NCI-H1694 treated with DMSO at 0.1 percent for 48 hours (cell line): ENCODE measurements at places on chromosomes 12 and 14.
A peak's percentile ranks its signal among the peaks of the same experiment; 100 is the strongest.

- no peak for DNase-seq
Measured at GRCh38 chr12:121582583-121583333, 1.9 kb upstream of the KDM2B start.

DNA sequence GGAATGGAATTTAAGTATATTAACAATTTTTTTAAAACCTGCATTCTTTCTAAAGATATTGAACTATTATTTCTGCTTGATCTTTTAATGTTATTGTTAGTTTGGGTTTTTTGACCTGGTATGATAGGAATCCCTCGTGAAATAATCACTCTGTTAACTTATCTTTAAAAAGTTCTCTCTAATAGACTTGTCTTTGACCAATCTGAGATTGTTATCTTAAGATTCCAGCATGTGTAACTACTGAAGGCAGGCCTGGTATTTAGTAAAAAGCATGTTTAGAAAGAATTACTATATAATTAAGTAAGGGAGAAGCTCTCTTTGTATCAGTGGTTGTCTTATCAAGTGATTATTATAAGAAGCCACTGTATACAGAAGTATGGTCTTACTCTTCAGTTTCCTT, 4.8 kb downstream of the TMTC2 start:
- no peak for DNase-seq

GRCh38 chr12:24561411-24561871, 387.5 kb downstream of the BCAT1 start:
- DNase-seq: peak; percentile 33

- DNase-seq: no peak
Measured at GRCh38 chr12:132399092-132400010, 70.0 kb upstream of the GALNT9 start.

DNA sequence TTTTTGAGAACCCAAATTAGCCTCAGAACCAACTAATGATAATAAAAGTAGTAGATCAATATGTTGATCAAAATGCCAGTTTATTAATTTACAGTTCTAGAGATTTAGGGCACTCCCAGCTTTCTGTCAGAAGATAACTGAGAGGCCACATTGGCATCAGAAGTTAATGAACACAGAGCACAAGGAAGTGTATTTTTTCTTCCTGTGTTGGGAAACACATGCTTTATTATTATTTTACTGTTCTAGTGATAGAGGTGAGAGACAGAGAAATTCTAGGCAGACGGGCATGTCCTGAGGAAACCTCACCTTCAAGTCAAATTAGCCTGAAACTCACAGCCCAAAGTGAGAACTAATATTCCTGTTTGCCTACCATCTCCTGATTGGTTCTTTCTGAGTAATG, 213.7 kb downstream of the PCNX1 start:
- no peak for DNase-seq

DNA sequence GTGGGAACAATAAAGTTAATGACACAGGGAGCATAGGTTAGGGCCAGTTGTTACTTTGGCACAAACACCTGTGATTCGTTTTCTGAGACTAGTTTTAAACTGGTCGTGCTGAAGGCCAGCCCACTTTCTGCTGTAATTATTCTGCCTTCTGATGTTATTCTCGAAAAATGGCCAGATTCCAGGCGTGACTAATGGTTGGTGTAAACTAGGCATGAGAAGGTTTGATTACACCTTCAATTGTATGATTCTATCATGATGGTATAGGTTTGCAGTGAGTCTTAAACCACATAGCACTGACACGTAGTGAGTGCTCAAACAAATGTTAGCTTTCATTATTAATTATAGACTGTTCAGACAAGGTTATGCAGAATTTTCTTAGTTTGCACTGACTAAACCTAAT, 39.0 kb downstream of the CKB start:
- peak; percentile 37 for DNase-seq

- DNase-seq: no peak
Measured at GRCh38 chr12:64139021-64139420, 83.1 kb downstream of the KICS2 start.

GRCh38 chr14:75738192-75738591, 77.1 kb downstream of the TTLL5 start:
- no peak for DNase-seq

DNA sequence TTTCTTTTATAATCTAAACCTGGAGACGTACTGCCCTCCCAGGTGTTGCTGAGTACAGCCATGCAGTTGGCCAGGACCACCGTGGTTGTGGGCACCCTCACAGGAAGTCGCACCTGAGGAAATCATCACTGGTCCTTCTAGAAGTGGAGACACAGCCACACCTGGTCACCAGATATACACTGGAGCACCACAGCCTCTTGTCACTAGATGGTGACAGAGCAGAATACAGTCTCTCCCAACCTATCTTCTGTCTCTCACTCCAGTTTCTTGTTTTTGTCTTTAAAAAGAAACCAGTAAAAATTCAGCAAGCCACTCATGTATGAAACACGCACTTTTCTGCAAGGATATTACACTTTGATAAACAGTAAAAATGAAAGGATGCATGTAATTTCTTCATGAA, 43.1 kb upstream of the GPHB5 start:
- no peak for DNase-seq

DNA sequence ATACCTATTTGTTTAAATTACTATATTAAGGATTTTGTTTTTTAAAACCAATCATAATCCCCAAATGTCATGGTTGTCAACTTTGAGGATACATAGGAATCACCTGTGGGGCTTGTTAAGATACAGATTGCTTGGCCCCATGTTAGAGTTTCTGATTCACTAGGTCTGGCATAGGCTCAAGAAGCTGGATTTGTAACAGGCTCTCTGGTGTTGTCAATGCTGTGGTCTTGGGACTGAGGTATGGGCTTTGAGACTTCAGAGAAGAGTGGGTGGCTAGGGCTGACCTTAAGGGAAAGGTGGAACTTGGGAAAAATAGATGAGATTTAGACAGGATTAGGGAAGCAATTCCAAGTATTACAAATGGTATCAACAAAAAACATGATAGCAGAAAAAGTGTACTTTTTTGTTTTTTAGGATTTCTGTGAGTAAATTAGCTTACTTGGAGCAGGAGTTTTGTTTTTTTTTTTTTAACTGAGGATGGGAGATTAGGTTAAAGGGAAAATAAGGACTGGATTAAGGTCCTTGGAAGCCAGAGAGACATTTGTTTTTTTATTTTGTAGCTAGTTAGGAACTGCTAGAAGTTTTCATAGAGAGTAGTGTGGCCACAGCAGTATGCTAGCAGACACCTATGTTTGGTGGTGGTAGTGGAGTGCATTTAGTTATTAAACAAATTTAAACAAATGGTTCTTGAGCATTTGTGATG, 88.6 kb downstream of the RAD51B start:
- no peak for DNase-seq

DNA sequence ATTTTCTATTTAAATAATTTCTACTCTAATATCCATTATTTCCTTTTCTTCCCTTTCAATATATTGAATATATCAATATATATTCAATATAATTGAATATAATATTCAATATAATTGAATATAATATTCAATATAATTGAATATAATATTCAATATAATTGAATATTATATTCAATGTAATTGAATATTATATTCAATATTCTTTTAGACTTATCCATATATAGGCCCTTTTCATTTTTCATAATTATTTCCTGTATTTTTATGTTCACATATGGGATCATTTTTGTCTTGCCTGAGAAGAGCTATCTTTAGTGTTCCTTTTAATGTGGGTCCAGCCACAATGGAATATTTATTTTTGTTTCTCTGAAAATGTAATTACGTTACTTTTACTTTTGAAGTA, 88.9 kb upstream of the ESRRB start:
- no peak for DNase-seq

DNA sequence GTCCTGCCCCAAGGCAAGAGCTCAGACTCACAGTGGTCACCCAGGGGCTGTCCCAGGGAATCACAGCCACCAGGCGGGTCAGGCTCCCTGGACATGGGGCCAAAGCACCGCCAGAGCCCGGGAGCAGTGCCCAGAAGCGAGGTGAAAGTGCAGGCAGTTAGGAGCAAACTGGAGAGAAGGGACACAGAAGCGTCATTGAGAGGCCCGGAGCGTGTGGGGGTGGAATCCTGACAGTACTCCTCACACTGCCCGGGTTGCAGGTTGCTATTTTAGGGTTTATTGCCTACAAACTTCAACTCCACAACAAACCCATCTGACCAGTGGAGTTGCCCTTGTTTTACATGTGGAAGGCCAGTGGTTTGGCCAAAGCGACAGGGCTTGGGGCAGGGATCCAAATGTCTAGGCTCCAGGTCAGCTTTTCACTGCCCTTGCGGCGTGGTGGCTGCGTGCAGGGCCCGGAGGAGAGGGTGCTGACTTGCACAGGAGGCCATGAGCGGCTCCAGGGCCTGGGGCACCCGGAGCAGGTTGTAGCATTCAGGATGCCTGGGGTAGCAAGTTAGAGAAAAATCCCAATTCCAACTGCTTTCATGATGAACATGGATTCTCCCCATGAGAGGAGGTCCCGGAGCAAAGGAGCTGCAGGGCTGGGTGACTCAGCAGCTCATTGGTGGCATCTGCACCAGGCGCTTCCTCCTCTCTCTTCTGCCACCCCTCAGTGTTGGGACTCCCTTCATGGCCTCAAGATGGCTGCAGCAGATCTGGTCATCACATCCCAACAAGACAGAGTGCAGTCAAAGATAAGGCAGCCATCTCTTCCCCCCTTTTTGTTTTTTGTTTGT, 112.3 kb upstream of the NCOR2 start:
- DNase-seq: no peak

GRCh38 chr12:123077298-123078119, 73.4 kb downstream of the PITPNM2 start:
- DNase-seq: peak; percentile 35

GRCh38 chr14:85243321-85243720, 286.6 kb upstream of the FLRT2 start:
- DNase-seq: peak; percentile 78

- DNase-seq: no peak
Measured at GRCh38 chr12:103272949-103273348, 222.8 kb downstream of the C12orf42 start.

DNA sequence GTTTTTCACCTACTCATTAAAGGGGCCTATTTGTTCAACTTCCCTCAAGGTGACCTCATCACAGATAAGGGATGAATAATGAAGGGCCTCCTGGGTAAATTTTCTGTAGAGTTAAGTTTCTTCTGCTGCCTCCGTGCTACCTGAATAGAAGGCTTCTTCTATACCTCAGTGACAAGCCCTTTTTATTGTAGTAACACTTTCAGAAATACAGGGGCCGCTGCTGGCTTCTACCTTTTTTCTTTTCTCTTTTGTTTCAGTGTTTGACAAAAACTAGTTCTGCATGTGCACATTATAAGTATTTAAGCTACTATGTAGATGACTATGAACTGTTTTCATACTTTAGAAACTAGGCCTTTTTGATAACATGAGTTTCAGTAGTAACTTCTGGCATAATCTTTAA, 207.0 kb downstream of the NAV3 start:
- no peak for DNase-seq

- peak; percentile 40 for DNase-seq
Measured at GRCh38 chr12:16076557-16076956, 165.4 kb downstream of the DERA start.

DNA sequence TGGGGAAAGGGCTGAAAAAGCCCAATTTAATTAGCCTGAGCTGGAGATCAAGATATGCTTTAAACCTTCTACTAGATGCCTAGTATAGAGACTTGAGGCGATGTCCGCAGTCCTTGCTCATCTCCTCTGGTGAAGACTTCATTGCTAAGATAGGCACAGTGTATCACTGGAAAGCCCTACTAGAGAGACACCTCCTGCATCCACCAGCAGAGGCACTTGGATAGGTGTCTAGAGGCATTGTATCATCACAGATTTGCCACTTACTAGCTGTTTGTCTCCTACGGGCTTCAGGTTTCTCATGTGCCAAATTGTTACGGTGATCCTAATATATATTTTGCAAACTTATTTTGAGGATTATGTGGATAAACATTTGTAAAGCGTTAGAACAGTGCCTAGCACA, 1048.5 kb downstream of the GALC start:
- no peak for DNase-seq

GRCh38 chr14:75096959-75097358, 27.5 kb downstream of the ZC2HC1C start:
- no peak for DNase-seq

GRCh38 chr14:56686416-56686815, 106.8 kb downstream of the TMEM260 start:
- peak; percentile 33 for DNase-seq

GRCh38 chr12:45327823-45328383, 112.0 kb downstream of the ANO6 start:
- no peak for DNase-seq

DNA sequence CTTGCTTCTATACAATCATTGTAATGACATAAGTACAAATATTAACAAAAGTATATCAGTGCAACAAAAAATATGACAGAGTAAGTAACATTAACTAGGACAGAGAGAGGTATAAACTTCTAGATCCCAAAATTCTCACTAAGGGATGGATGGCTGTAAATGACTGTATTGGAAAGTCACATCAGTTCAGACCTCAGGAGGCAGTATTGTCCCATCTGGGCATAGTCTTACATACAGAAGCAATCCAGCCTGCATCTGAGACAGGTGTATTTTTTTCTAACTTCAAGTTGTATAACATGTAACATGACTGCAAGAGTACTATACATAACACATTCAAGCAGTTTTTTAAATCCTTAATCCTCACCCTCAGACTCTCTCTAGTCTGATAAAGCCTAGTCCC, 99.0 kb downstream of the GARIN6 start:
- no peak for DNase-seq

- no peak for DNase-seq
Measured at GRCh38 chr12:38886064-38886463, 19.3 kb downstream of the CPNE8 start.

DNA sequence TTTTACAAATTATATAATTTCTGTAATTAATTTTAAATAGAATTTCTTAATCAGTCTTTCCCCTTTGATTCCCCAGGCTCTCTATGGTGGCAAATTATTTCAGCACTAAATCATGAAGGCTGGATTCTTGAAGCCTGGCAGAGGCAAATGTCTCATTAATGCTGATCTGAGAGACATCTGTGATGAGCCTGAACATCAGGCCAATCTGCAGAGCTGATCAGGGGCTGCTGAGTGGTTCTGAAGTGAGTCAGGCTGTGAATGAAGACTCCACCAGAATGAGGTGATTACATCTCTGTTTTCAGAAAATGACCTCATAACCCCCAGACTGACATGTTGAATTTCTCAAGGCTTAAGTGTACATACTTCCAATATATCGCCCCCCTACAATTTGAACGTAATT, 124.2 kb upstream of the MIS18BP1 start:
- no peak for DNase-seq
